ENCODE measurements at places on chromosomes 5 and 9.

DNA sequence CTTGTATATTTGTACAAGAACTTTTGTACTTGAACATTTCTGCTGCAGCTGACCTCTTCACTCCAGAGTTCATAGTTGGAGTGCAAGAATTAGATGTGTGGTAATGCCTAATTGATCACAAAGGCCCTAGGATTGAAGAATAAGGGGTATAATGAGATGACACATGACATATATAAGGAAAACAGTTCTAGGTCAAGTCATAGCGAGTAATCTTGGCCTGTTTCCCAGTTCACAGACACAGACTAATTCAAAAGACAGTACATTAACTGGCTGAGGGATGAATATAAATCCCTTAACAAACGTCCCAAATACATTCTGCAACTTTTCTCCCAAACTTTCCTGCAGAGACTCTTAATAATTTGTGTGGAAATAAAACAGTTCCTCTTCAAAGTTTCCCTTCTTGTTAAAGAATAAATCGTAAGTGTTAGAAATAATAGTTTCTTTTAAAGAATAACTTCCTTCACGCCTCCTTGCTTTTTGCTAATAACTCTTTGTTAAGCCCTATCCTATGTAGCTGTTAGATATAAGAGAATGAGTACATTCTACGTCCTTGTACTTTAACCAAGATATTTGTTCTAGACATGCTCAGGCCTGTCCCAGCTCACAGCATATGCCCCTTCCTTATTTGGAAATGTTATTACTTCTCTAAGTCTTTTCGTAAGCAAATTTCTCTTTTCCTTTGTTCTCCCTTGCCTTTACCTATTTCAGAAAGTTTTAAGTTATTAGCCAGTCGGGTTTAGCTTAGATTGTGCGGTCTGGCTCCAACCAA, 556.4 kb upstream of the CTNND2 start:
- no peak for DNase-seq

DNA sequence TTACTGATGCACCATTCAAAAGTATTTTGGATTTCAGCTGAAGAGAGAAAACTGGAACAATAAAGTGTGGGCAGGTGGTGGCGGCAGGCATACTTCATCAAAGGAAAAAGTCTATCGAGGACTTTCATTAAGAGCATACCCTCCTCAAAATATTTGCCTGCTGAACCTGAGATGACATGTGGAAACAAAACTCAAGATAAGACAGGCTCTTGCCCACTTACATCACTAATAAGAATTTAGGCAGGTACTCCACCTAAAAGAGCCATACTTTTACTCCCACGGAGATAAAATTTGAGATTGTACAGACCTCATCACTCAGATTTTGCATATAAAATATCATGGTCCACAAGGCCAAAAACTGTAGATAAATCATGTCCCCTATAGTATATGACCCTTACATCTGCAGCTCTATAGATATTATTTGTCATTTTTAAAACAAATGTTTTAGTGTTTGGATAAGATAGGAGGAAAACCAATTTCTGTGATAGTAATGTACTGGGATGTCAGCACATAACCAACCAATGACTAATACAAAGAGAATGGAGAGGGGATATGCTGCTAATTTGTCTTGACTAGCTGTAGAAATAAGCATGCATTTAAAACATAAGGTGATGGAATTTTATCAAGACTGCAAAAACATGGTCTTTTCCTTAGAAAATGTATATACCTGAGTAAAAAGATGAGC, 730.6 kb upstream of the ZNF608 start:
- no peak for DNase-seq

DNA sequence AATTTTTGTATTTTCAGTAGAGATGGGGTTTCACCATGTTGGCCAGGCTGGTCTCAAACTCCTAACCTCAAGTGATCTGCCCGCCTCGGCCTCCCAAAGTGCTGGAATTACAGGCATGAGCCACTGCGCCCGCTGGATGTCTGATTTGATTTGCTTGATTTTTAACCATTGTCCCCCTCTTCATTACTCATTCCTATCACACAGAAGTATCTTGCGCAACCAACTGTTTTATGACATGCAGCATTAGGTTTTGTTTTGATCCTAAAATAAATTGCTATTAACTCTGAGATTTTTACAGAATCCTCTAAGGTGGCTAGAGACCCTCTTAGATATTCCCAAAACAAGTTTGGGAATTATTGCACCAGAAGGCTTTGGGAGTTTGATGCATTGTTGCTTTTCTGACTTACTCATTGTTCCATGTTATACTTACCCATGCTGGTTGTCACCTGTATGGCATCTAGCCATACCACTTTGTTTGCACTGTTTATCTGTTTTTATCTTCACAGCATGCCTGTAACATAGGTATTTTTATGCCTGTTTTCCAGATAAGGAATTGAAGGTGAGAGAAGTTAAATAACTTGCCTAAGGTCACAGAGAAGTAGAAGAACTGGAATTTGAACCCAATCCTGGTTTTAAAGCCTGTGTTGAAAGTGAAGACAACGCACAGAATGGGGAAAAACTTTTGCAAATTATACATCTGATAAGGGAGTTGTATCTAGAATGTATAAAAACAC, 35.9 kb upstream of the PWWP2A start:
- DNase-seq = no peak

GRCh38 chr5:90803381-90803780, 244.8 kb downstream of the ADGRV1 start:
- DNase-seq = no peak

DNA sequence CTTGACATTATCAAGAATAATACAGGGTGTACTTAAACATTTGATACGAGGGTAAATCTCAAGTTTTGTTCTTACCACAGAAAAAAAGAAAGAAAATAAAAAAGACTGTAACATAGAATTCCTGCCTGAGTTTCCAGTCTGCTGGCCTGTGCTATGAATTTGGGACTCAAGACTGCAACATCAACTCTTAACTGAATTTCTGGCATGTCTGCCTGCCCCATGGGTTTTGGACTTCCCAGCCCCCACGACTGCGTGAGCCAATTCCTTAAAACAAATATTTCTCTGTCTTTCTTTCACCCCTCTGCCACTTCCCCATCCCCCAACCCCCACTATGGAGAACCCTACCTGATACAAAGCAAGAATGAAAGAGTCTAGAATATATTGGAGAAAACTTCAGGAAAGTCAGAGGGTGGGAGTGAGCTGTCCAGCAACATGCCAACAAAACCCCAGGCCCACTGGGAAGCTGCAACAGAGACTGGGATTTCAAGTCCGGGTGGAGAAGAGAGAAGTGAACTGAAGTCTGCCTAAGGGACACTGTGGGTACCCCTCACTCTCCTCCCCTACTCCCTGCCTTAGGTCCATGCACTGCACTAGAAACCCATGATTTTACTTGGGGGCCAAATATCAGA, 43.0 kb downstream of the MARCHF3 start:
- DNase-seq = no peak

GRCh38 chr5:155066886-155067595, 53.5 kb downstream of the KIF4B start:
- no peak for DNase-seq

- no peak for DNase-seq
Measured at GRCh38 chr5:143635146-143635752, 176.7 kb upstream of the HMHB1 start.

GRCh38 chr5:83209963-83210362, 132.6 kb downstream of the XRCC4 start:
- no peak for DNase-seq

GRCh38 chr5:65916066-65916465, 10.3 kb upstream of the ERBIN start:
- no peak for DNase-seq

- no peak for DNase-seq
Measured at GRCh38 chr5:133035224-133035623, 8.9 kb upstream of the ZCCHC10 start.

DNA sequence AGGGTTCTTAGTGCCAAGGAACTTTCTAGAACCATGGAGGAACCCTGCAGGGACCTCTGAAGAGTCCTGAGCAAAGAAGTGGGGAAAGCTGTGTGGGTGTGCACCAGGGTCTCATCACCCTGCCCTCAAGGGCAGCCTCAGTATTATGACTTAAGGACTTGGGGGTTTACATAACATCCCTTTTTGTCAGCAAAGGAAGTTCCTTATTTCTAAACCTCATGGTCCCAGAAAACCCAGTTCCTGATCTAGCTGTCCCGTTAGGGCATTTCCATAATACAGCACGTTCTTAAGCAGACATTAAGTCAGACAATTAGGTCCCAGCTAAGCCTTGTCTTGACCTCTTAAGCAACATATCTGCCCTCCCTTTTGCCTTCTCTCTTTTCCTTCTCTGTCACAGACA, 57.3 kb downstream of the DAPK1 start:
- no peak for DNase-seq

DNA sequence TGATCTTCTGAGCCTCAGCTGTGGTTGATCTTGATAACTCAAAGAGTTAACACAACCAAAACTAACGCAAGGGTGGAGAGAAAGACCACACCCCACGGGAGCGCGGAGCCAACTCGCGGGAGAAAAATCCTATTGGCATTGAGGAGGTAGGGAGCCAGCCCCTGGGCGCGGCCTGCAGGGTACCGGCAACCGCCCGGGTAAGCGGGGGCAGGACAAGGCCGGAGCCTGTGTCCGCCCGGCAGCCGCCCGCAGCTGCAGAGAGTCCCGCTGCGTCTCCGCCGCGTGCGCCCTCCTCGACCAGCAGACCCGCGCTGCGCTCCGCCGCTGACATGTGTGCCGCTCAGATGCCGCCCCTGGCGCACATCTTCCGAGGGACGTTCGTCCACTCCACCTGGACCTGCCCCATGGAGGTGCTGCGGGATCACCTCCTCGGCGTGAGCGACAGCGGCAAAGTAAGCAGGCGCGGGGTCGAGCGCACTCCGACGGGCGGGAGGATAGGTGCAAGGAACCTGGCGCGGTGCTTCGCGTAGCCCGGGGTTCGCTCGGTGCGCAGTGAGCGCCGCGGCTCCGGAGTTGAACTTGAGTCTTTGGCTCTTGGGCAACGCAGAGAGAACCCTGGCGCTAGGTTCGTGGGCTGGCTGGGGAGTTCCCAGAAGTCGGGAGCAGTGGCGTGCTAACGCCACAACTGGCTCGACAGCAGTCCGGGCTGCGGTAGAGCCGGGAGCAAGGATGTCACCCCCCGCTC, at the start of gene GDA:
Gene GDA, plus strand, starts transcription at position 210 of the 745 bp plus-strand sequence. Its CDS starts 120 bp downstream, at position 330.
- DNase-seq = no peak

- DNase-seq = no peak
Measured at GRCh38 chr5:40988746-40989510, 79.6 kb downstream of the C7 start.

DNA sequence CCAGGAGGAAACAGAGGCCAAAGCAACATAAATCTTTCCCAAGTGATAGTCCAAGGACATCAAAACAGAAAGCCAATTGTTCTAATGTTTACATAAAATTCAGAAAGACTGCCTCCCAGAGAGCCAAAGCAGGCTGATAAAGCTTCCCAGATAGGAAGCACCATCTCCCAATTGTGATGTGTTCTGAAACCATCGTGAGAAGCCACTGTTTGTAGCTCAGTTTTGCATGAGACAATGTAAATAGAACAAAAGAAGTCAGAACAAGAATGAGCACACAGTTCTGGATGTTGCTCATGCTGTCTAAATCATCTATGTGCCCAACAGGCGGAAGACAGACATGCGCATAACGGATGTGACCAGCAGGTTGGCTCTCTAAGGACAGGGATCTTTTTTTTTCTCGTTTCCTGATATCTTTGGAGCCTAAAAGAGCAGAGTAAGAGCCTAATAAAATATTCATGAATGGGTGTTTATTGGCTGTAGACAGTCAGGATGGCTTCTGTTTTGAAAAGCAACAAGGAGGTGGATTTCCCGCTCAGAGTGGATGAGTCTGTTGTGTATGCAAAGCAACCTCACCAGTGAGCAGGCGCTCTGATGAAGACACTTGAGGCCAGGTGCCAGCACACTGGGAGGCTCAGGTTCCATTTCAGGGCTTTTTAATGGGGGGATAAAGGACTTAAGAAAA, 113.6 kb downstream of the GNA14 start:
- no peak for DNase-seq

DNA sequence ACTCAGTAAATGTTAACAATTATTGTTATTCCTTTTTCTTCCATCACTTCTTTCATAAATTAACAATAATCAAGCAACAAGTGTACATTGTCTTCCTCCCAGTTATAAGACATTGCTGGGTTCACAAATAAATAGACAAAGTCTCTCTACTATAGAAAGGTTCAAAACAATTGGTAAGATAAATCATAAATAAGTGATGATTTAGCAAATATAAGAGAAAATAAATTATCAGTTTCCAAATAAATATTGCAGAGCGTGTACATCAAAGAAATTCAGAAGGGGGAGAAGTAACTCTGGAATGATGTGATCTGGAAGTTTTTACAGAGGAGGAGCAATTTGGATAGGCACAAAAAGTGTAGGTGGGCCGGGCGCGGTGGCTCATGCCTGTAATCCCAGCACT, 114.2 kb downstream of the BASP1 start:
- DNase-seq = no peak

- no peak for DNase-seq
Measured at GRCh38 chr5:132181011-132181629, 46.5 kb downstream of the P4HA2 start.

GRCh38 chr9:121242219-121242958, 25.6 kb upstream of the GSN start:
- DNase-seq = no peak

- DNase-seq = no peak
Measured at GRCh38 chr9:126902210-126902609, 12.4 kb upstream of the RALGPS1 start.

GRCh38 chr5:181198905-181199519, 6.0 kb downstream of the TRIM7 start:
- DNase-seq = no peak

- DNase-seq = no peak
Measured at GRCh38 chr5:152462021-152462721, 57.1 kb upstream of the NMUR2 start.

DNA sequence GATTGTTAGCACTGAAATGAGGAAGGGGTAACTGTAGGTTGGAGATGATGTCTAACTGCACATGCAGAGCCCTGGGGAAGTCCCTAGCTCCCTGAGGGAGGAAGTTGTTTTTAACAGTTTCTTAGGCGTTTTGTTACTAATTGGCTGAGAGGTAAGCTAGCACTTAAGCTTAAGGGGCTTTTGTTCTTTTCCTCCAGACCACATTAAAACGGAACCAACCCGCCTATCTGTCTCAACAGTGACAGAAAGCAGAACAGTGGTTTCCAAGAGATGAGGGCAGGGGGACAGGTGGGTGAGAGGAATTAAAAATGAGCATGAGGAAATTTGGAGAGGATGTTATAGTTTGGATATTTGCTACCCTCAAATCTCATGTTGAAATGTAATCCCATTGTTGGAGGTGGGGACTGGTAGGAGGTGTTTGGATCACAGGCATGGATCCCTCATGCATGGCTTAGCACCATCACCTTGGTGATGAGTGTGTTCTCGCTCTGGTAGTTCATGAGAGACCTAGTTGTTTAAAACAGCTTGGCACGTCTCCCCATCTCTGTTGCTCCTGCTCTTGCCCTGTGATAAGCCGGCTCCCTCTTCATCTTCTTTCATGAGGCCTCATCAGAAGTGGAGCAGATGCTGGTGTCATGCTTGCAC, 38.9 kb downstream of the LYRM7 start:
- peak; percentile 45 for DNase-seq

- DNase-seq = no peak
Measured at GRCh38 chr5:175714479-175715085, 56.7 kb downstream of the HRH2 start.

Measured in T follicular helper cell (primary cell).